ENCODE measurements at places on chromosomes 6 and 20. TPM values are rescaled to one million over a fixed set of nuclear protein-coding genes. Genes with fewer than 3 reads are reported as not detected.

DNA sequence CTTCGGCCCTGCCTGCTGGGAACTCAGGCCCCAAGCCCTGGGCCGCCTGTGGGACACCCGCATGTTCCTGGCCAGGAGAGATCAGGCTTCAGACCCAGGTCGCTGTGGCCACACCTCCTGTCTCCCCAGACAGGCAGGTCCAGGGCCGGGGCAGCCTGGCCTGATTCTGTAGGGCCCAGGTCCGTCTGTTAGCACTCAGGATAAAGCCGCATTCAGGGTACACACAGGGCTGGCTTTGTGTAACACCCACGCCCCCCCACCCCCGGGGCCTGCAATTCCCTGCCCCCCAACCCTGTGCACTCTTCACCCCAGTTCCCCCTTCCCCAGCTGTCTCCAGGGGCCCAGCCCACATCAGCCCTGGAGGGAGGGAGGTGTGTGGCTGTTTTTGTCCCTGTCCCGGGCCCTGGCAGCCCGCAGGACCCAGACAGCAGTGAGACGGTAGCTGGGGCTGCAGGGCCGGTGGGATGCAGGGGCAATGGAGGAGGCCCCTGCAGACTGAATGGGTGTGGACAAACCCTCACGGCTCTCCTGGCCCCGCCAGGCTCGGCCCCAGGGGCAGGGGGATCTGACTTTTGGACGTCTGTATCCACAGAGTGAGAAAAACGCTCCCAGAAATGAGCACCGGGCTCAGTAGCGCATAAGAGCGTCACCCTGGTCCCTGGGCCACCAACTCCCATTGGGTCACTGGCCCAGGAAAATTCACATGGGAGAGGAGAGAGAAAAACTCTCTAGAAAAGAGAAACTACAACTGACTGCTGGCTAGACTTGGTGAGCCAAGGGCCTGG, 42.4 kb upstream of the ZBP1 start:
- DNase-seq: peak; percentile 43

GRCh38 chr20:39792334-39792733, 830.2 kb downstream of the DHX35 start:
- DNase-seq: no peak

- no peak for DNase-seq
These were observed 188.8 kb upstream of the TBX18 start for GRCh38 chr6:84953111-84953755.

- no peak for DNase-seq
These were observed 106.6 kb downstream of the TAF4 start for GRCh38 chr20:61958773-61959700.

DNA sequence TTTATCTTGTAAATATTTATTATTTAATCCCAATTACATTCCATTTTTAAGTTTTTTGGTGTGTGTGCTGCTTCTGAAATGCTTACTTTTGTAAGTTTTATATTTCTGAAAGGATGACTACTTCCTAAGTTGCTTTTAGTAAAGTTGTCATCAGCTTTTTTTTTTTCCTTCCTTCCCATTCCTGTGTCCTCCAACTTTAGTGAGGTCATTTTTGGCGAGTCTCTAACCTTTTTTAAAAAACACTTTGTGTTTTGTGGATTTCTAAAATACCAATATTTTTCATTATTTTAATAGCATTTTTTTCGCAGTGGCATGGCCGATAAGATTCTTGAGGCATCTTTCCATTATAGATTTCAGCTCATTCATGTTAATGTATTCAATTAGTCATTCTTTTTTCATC, 30.9 kb downstream of the FIG4 start:
- DNase-seq: no peak

DNA sequence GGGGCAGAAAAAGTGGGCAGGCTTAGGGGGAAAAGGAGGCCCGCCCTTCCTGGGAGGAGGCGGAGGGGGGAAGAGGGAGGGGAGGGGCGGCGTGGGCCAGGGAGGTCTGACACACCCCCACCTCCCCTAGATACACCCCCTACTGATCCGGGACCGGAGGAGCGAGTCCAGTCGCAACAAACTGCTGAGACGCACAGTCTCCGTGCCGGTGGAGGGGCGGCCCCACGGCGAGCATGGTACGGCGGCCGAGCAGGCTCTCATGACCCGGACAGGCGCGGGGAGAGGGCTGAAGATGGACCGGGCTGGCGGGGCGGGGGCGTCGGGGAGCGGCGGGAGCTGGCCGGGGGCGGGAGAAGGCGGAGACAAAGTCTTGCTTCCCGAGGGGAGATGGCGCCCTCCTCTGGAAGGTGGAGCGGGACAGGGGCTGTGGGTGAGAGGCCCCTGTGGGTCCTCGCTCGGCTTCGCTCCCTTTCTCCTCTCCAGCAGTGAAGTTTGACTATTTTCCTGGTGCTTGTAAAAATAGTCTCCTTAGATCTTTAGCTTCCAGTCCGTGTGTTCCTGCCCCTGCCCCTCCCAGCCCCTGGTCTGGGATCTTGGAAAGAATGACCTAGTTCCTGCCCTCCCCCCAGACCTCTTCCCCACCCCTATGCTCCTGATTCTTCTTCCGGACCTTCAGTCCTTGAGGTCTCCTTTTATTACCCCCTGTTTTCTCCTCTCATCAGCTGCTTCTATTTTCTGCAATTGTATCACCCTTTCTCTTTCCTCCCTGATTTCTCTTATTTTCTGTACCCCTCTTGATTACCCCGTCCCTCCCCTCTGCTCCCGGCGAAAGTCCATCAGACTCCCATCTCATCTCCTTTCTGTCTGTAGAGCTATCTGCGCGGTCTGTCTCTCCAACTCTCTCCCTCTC, 6.1 kb downstream of the SYNGAP1 start:
- peak; percentile 91 for DNase-seq

DNA sequence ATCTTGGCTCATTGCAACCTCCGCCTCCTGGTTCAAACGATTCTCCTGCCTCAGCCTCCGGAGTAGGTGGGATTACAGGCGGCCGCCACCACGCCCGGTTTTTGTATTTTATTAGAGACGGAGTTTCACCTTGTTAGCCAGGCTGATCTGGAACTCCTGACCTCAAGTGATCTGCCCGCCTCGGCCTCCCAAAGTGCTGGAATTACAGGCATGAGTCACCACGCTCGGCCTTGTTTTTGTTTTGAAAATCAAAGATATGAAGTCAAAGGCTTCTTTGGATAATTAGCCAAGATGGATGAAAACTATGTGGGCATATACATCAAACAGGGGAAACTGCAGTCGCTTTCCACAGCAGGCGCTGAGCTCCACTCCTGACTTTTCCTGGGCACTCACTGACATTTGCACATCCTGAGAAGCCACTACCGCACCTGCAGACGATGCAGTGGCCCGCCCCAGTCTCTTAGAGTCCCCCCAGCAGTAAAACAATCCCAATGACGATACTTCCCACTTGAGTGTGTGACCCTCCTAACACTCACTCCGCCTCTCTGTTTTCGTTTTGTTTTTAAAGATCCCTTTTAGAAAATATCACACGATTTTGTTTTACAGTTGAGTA, 44.1 kb downstream of the GJA1 start:
- no peak for DNase-seq

- DNase-seq: no peak
These were observed 210.4 kb downstream of the GMDS start for GRCh38 chr6:2035046-2035445.

DNA sequence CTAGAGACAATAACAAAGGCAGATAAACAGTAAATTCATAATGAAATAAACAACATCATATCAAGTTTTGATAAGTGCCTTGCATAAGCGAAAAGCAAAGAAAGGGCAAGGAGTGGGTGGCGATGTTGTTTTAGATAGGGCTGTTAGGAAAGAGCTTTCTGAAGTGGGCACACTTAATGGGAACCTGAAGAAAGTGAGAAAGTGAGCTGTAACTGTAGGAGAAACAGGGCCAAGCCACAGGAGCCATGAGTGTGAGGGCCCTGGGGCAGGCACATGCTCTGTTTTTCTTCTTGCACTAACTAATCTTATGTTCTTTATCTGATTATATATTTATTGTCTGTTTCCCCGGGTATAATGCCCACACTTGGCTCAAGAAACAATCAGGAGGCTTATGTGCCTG, 193.4 kb upstream of the SUPT3H start:
- DNase-seq: no peak

DNA sequence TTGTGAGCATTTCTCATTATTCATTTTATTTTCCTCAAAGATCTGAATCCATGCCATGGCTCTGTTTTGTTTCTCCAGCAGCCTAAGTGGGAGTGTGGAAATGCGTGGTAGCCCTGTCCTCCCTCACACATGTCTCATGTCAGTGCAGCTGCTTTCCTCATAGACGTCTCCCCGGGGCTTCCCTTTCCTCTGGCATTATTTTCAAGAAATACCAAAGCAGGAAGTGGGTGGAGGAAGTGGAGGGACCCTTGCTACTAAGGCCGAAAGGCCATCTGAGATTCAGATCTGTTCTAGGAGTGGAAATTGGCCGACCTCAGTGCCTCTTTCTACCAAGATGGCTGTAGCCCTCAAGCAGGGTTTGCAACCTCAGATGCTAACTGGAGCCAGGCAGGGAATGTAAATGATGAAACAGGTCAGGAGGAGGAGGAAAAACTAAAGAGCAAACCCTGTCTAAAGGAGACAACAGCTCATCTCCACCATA, 420.9 kb upstream of the PLCB4 start:
- DNase-seq: no peak

GRCh38 chr6:50381099-50381415, 331.3 kb upstream of the DEFB112 start:
- DNase-seq: no peak

DNA sequence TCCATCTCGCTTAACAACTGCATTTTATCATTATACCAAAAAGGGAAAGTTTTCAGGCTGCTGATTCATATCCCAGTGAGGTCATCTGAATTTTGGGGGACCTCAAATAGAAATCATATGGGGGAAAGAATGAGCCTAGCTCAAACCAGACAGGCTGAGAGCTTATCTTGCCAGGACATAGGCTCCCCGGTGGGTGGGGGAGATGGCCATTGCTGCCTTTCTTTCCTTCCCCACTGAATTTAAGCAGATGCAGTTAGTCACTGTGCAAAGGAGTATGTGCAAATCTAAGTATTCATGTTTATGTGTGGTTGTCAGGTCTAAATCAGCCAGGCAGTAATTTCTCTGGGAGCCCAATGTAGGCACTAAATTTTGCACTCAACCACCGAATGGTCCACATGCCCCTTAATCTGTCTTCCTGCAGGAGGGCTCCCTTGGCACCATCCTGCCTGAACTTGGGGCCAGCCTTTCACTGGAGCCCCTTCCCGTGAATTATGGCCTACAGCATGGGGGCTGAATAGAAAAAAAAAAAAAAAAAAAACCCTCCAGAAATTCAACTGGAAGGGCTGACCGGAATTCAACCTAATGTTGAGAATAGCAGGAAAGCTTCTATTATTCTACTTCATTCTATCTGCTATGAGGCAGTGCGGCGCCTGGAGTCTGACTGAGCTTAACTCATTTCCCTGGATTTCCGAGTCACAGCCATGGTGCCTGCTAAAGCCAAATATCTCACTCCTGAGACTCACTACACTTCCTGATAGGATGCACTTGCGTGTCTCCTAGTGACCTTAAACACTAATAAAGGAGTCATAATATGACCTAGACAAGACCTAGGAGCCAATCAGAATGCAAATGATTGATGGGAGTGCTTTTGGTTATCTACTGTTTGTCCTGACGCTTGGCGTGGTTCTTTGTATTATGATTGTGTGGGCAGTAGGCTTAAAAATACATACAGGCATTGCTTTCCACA, 161.5 kb upstream of the HEY2 start:
- DNase-seq: no peak

GRCh38 chr6:111541026-111541681, 58.1 kb upstream of the REV3L start:
- no peak for DNase-seq

Gene VWA7
- total RNA-seq: 4.2 TPM

Gene MSH5
- total RNA-seq: 14.9 TPM

Gene BPIFB4
- total RNA-seq: not detected

Gene APCDD1L
- not detected for total RNA-seq

Gene KHDRBS2
- total RNA-seq: 10.9 TPM

Gene SLCO4A1
- total RNA-seq: 72.4 TPM

All from lower lobe of right lung (tissue), 2 donors.